Stimulated activated CD4-positive, alpha-beta T cell treated with anti-CD3 and anti-CD28 coated beads, Interleukin-1b, Interleukin-23, amount 100 ng/mL, for 1 hour (primary cell): ENCODE measurements at places on chromosomes 13 and 19.

- no peak for DNase-seq
Observed at GRCh38 chr19:13981988-13982501, 24.1 kb downstream of the RFX1 start.

DNA sequence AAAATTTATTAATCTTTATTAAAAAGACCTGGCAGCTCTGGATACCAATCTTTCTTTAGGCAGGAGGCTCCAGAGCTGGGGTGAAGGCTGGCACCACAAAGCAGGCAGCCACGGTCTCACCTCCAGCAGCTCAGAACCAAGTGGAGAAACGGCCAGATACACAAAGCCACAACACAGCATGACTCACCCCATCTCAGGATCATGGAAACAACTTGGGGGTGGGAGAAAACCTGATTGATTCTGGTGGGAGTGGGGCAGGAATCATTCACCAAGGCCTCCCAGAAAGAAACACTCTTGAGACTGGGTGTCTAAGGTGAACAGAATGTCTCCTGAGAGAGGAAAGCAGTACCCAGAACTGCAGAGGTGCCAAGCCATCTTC, 64.2 kb downstream of the CRYL1 start:
- DNase-seq = no peak

DNA sequence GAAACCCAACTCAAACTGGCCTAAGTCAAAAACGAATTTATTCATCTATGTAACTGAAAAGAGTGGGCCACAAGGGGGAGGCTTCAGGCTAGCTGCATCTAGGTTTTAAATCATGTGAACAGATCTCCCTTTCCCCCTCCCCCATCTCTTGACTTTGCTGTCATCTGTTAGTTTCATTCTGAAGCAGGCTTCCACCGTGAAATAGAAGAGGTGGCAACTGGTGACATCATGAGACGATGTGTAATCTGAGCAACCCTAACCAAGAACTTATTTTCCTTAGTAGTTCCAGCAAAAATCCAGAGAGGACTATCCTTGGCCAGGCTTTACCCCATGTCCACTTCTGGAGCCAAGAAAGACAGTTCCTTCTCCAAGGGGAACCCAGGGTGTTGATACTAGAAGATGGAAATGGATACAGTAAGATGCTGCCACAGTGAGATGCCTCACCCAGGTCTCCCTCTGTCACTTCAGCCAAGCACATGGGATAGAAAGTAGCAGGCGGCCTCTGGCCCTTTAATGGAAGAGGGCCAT, 9.4 kb downstream of the SAMD4B start:
- DNase-seq = no peak

DNA sequence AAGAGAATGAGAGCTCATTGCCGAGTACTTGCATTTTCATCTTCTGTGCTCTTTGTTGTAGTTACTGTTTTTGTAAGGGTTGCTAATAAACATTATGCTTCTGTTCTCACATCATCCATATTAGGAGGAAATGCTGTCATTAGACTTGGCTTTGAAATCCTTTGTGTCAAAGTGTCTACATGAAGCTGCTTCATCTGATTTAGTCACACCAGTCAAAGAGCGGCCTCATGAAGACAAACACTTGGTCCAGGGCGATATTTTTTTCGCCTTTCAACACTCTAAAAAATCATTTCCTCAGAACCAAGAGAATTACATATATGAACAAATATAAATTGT, 105.0 kb downstream of the SPRY2 start:
- no peak for DNase-seq

DNA sequence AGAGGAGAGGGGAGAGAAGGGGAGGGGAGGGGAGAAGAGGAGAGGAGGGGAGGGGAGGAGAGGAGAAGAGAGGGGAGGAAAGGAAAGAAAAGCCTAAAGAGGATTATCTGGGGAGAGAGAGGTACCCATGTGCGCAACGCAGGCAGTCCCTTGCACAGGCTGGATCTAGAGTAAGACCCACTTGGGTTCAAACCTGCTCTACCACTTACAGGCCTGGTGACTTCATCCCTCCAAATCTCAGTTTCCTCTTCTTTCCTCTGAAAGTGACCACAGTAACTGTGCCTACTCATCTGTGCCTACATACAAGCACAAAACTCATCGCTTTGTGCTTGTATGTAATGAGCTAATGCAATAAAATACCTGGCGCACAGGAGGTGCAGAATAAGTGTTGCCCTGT, 732 bp upstream of the MAP1S start:
- no peak for DNase-seq

DNA sequence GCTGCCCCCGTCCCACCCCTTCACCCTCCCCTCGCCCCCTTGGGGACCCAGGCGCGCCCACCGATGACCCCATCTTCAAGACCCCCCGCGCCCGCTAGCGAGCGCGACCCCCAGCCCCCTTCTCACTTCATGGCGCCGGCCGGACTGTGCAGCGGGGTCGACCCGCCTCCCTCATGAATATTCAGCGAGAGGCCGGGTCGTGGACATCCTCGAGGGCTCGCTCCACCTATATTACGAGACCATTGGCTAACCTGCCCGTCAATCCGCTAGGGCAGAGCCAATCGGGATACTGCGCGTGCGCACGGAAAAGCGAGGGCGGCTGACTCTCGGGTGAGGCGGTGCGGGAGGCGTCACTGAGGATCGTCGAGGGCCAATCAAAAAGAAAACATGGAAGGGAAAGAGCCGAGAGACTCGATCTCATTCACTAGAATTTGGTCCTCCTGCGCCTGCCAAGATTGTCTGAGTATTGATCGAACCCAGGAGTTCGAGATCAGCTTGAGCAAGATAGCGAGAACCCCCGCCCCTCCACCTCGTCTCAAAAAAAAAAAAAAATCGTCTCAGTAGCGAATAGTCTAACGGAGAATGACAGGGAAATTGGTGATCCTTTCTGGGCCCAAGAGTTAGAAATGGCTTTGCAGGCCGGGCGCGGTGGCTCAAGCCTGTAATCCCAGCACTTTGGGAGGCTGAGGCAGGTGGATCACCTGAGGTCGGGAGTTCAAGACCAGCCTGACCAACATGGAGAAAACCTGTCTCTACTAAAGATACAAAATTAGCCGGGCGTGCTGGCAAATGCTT, at the start of gene ERCC2:
TSS of gene ERCC2 (minus strand) at position 164 of the 795 bp plus-strand sequence. CDS start at position 131, 33 bp downstream.
- DNase-seq = peak; percentile 99

- DNase-seq = no peak
Observed at GRCh38 chr19:4556597-4557127, 2.8 kb downstream of the SEMA6B start.

GRCh38 chr19:3150739-3151329, 15.0 kb downstream of the GNA15 start:
- DNase-seq = no peak

- no peak for DNase-seq
Observed at GRCh38 chr13:90968166-90968904, 379.2 kb upstream of the MIR17HG start.

GRCh38 chr19:1884719-1885334, 469 bp downstream of the ABHD17A start:
- DNase-seq = no peak

DNA sequence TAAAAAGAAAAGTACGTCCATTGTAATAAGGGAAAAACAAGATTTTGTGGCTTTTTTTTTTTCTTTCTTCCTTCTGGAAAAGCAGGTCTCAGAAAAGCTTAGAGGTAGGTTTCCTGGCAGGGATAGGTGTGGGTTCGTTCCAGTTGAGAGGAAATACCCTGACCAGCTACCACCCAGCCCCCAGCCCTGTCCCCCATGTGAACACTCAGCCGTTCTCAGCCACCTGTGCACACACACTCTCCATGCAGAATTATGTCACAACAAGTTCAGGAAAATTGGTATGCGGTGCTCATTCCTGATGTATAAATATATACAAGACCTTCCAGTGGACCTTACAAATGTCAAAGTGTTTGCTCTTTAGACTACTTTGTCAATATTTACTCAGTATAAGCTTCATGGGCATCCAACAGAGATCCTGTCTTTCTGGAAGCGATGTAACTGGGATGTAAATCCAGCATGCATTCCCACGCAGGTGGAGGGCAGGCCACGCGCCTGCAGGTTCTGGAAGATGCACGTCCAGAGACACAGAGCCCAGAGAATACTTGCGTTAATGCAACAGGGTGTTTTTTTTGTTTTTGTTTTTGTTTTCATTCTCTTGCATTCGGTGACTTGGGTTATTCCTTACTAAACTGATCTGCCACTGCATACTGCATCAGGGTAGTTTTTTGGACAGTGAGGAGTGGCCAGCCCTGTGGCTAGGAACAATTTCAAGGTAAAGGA, 68.8 kb downstream of the TSHZ3 start:
- DNase-seq = no peak

DNA sequence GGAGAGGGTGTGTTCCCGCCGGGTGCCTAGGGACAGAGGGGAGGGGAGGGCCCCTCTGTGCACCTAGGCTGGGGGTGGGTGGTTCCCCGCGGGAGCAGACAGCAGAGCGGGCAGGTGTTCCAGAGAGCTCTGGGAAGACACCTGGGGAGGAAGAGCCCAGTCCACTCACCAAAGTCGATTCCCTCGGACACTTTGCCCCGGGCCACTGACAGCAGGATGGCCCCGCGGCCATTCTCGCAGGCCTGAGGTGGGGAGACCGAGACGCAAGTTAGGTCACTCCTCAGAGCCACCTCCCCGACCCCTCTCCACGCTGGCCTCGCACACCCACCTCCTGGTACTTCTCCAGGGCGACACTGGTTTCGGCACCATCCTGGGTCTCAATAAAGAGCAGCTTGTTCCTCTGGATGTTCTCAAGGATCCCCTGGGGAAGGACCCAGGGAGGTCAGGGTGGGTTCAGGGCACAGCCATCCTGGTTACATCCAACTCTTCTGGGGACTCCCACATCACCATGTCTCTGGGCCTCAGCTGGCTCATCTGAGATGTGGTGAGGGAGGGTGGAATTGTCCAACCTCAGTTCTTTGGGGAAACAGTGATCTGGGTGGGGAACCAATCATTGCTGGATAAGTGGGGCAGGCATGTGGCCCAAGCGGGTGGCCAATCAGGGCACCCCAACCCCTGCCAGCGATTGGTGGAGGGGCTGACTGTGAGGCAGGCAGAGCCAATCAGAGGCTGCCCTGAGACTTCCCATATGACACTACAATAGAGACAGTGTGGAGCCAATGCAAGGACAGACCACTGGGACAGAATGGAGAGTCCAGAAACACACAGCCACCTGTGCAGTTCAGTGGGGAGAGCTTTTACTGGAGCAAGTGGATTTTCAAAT, 12.6 kb downstream of the KLC3 start:
- no peak for DNase-seq

- DNase-seq = no peak
Observed at GRCh38 chr19:39341129-39341718, 997 bp upstream of the SAMD4B start.

DNA sequence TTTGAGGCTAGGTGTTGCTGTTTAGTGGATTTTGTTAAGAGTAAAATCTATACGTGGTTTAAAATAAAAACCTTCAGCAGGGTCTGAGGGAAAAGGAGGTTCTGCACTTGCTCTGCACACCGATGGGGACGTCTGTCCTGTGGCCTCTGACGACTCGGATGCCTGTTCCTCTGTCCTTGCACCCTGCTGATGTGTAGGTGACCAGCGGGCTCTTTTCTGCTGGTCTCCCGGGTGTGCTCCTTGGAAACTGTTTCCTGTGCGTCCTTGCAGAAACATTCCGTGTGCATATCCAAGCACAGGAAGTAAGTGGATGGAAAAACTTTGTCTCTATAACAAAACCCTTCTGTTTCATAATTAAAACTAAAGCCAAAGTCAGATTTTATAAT, 3.8 kb downstream of the ATP4B start:
- no peak for DNase-seq

- no peak for DNase-seq
Observed at GRCh38 chr13:27991881-27992280, 3.4 kb upstream of the URAD start.

- DNase-seq = no peak
Observed at GRCh38 chr13:78777976-78778375, 119.0 kb upstream of the OBI1 start.

GRCh38 chr13:35768073-35768472, 291.6 kb upstream of the MAB21L1 start:
- DNase-seq = no peak

- no peak for DNase-seq
Observed at GRCh38 chr13:76383676-76384461, 502.3 kb downstream of the KCTD12 start.

GRCh38 chr19:2678044-2678671, 24.3 kb downstream of the GNG7 start:
- DNase-seq = no peak

DNA sequence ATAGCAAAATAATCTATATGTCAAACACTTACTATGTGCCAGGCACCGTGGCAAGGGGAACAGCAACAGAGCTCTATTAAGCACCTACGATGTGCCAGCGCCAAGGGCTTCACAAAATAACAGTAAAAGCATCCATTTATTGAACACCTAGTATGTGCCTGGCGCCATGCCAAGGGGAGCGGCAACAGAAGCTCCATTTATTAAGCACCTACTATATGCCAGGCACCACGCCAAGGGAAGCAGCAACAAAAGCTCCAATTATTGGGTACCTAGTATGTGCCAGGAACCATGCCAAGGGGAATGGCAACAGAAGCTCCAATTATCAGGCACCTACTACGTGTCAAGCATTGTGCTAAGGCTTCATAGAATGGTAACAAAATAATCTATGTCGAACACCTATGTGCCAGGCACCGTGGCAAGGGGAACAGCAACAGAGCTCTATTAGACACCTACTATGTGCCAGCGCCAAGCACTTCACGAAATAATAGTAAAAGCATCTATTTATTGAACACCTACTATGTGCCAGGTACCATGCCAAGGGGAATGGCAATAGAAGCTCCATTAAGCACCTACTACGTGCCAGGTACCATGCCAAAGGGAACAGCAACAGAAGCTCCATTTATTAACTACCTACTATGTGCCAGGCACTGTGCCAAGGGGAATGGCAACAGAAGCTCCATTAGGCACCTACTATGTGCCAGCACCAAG, 107.7 kb downstream of the PTPRS start:
- no peak for DNase-seq

DNA sequence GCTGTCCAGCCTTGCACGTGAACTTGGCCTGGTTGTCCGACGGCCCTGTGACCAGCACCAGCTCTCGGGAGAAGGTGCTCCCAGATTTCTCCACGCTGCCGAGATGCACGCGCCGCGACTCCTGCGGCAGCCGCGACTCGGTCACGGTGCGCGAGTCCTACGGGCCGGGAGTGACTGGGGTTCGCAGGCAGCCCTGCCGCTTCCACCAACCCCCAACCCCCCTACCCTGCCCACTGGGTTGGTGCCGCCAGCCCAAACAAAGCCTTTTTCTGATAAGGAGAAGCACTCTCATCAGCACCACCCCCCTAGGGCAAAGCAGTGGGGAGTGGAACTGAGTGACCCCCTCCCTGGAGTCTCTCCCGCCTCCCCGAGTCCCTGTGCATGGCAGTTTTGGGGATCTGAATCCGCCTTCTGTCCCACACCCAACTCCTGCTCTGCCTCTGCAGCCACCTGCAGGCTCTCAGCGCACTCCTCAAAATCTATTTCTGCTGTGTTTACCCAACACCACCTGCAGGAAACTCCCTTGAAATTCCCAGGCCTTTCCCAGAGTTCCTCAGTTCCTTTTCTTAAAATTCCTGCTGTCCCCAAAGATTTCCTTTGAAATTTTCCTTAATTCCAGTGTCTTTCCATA, 6.2 kb downstream of the NPHS1 start:
- no peak for DNase-seq
